Activated T-helper 1 cell treated with anti-CD3 and anti-CD28 coated beads, Interleukin-2, amount 50 U/mL, for 16 hours (primary cell): ENCODE measurements at places on chromosomes 2 and 18.

DNA sequence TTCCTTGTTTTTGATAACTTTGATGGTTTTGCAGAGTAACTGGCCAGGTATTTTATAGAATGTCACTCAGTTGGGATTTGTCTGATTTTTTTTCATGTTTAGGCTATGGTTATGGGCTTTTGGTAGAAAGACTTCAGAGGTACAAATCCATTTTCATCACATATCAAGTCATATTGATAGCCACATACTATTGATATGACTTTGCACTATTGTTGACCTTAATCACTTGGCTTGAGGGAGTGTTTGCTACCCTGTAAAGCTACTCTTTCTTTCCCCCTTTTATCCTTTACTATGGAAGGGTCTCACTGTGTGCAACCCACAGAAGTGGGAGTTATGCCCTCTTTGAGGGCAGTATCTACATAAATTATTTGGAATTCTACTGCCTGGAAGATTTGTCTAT lies 109.8 kb downstream of the BABAM2 start:
- no peak for DNase-seq

DNA sequence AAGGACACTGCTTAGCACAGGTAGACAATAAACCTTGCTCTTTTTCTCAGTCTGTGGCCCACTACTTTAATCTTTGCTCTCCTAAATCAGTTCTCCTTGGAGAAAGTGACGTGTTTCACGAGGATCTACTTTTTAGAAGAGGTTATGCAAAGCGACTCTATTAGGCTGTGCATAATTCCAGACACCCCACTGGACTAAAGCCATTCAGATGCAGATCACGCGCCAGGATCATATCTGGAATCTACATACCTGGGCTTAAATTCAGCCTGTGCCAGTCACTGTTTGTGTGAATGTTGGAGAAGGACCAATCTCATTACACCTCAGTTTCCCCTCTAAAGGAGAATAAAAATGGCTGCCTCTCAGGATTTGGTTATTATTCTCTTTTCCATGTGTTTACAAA lies 413.0 kb upstream of the MYT1L start:
- no peak for DNase-seq

GRCh38 chr2:13819896-13820295 lies 812.6 kb upstream of the LRATD1 start:
- no peak for DNase-seq

- DNase-seq = no peak
These were observed 111.3 kb downstream of the ESCO1 start for GRCh38 chr18:21489119-21489750.

GRCh38 chr2:172395503-172395902 lies 31.9 kb upstream of the ITGA6 start:
- DNase-seq = no peak

DNA sequence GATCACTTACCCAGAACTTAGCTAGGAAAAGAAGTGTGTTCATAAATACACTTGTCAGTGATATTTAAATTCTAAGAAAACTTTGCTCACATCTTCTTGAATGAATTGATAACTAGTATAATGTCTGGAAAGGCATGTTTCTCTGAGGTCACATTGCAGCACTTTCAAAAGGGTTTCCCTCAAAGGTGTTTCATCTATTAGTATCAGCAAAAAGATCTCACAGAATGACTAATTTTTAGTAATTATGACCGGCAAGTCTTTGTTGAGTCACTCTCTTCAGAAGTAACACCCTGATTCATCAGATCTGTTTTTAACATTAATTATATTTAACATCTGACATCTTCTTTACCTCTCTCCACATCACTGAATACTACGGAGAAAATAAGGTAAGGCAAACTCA lies 222.3 kb downstream of the IKZF2 start:
- DNase-seq = no peak

GRCh38 chr2:20071397-20072383 lies 20.3 kb upstream of the LAPTM4A start:
- DNase-seq = no peak

GRCh38 chr18:50706651-50707050 lies 113.2 kb downstream of the MRO start:
- DNase-seq = no peak

- DNase-seq = no peak
These were observed 156.6 kb upstream of the ACVR2A start for GRCh38 chr2:147688242-147688641.

GRCh38 chr18:9135912-9136314 lies 668 bp upstream of the ANKRD12 start:
- no peak for DNase-seq

GRCh38 chr18:36419900-36420531 lies 122.5 kb downstream of the FHOD3 start:
- no peak for DNase-seq

GRCh38 chr2:207716056-207716455 lies 4.6 kb downstream of the CCNYL1 start:
- DNase-seq = no peak

DNA sequence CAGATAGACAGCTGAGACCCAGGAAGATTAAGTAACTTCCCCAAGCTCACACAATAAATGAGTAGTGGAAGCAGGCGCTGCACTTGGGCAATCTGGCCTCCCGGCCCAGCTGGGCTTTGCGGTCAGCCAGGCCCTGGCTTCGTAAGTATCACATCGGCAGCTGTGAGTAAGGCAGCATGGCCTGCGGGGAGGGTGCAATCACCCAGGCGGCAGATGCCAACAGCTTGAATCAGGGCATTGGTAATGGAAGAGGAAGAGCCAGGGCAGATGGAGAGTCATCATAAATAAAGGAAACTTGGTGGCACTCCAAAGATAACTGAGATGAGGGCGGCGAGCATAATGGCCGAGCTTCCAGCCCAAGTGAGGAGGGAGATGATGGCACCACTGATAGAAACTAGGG lies 217.9 kb upstream of the PID1 start:
- DNase-seq = no peak

DNA sequence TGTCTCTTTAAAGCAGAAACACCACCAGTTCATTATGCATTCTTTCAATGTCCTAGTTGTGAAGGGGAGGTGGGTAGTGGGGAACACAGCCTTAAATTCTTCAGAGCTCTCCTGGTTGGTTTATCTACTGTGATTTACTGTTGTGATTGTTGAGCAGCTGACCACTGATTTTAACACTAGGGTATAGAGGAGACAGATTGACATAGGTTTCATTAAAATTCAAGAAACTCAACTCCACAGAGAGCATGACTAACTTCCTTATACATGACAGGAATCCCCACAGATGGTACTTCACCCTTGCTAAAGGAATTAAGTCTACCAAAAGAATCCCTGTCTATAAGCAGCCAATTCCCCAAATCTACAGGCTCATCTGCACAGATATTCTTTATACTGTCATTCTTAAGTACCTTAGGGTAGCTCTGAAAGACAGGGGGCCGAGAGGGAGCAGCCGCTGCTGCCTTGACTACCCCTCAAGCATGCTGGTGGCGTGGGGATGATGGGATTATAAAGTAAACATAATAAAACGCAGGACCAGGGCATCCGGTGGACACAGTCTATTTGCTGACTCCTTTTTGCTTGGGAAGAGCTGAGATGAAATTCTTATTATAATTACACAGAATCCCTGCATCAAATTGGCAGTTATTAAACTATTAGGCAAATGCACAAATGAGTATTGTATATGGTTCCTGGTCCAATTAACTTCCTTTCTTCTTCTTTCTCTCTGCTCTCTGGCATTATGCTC lies 1377.6 kb upstream of the PIK3C3 start:
- no peak for DNase-seq

GRCh38 chr2:147097747-147098146 lies 747.1 kb upstream of the ACVR2A start:
- no peak for DNase-seq

- no peak for DNase-seq
These were observed 123.8 kb downstream of the BCL11A start for GRCh38 chr2:60429681-60430080.
